G401 (cell line): ENCODE measurements at places on chromosomes 2 and 18.
A peak's percentile ranks its signal among the peaks of the same experiment; 100 is the strongest.

- DNase-seq: no peak
These were observed 90.5 kb downstream of the GALNT1 start for GRCh38 chr18:35671966-35672603.

DNA sequence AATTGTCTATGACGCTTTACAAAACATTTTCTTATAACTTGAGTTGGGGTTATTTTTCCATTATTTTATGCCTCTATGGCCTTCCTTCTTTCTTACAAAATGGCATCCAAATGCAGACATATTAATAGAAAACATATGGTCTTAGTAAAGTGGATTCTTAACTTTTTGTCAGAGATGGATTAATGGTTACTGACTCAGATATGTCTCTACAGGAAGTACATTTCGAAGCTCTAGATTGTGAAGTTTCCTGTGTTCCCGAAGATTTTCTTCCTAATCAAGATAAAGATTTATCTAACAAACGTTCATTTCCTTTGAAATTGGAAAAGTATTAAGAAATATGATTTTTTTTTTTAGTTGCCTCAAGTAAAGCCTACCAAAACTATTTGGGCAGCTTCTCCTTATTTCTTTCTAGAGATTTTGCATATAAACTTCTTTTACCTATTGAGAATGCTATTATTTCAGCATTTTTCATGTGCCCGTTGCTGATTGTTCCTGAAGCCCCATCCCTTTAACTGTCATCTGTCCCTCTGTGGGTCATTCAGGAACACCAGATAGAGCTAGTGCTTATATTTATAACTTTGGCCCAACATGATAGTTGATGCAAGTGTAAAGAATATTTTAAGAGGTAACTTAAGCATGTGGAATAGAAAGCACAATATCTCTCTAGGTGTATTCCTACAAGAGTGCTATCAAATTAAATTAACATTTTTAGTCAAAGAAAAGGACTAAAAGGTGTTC is 498.0 kb downstream of the CCDC85A start:
- no peak for DNase-seq

- DNase-seq: peak; percentile 16
These were observed 93.9 kb downstream of the ACKR3 start for GRCh38 chr2:236663287-236664101.

- DNase-seq: no peak
These were observed 65.4 kb upstream of the NABP1 start for GRCh38 chr2:191612496-191612895.

- no peak for DNase-seq
These were observed 27.6 kb downstream of the SLC40A1 start for GRCh38 chr2:189552991-189553404.
